Kasumi-1 (cell line): ENCODE measurements at places on chromosomes 3 and 15.
A peak's percentile ranks its signal among the peaks of the same experiment; 100 is the strongest.

- peak; percentile 34 for DNase-seq
Measured at GRCh38 chr15:62549345-62549970, 384.4 kb upstream of the C2CD4B start.

GRCh38 chr3:43013743-43014155 is 34.6 kb downstream of the GASK1A start:
- DNase-seq: no peak

DNA sequence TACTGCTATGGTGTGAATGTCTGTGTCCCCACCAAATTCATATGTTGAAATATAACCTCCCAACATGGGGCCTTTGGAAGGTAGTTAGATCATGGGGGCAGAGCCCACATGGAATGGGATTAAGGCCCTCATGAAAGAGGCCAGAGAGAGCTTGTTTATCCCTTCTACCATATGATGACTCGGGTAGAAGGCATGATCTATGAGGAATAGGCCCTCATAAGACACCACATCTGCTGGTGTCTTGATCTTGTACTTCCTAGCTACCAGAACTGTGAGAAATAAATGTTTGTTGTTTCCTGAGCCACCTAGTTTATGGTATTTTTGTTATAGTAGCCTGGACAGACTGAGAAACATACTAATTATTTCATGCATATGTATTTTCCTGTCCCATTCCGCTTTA is 51.9 kb downstream of the WWTR1 start:
- DNase-seq: no peak

DNA sequence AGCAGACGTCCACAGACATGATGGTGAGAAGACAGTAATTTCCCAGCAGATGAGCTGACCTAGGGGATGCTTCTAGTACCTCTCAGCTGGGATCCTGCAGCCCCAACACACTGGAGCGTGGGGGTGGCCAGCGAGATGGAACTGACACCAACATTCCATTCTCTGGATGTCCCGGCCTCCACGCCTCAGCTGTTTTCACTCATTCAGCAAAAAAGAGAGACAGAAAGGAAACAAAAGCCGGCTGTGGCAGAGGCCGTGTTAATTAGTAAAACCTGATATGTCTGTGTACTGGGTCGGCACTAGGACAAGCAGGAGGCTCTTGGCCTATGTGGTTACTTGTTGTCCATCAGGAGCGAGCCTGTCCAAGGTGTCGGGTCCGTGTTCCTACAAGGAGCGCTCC is 82.6 kb upstream of the MYZAP start:
- DNase-seq: no peak

DNA sequence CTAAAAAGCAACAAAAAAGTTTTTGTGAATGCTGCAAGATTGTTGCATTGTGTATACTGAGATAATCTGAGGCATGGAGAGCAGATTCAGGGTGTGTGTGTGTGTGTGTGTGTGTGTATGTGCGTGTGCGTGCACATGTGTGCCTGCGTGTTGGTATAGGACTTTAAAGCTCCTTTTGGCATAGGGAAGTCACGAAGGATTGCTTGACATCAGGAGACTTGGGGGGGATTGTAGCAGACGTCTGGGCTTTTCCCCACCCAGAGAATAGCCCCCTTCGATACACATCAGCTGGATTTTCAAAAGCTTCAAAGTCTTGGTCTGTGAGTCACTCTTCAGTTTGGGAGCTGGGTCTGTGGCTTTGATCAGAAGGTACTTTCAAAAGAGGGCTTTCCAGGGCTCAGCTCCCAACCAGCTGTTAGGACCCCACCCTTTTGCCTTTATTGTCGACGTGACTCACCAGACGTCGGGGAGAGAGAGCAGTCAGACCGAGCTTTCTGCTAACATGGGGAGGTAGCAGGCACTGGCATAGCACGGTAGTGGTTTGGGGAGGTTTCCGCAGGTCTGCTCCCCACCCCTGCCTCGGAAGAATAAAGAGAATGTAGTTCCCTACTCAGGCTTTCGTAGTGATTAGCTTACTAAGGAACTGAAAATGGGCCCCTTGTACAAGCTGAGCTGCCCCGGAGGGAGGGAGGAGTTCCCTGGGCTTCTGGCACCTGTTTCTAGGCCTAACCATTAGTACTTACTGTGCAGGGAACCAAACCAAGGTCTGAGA is 4.7 kb downstream of the BHLHE40 start:
- peak; percentile 91 for DNase-seq

GRCh38 chr3:122572940-122573412 is 4.5 kb upstream of the PARP15 start:
- DNase-seq: peak; percentile 86

- DNase-seq: peak; percentile 25
Measured at GRCh38 chr3:27025718-27026117, 343.5 kb downstream of the NEK10 start.

GRCh38 chr3:5240740-5241139 is 53.2 kb downstream of the EDEM1 start:
- DNase-seq: no peak

- no peak for DNase-seq
Measured at GRCh38 chr3:139774560-139775302, 97.0 kb upstream of the NMNAT3 start.

DNA sequence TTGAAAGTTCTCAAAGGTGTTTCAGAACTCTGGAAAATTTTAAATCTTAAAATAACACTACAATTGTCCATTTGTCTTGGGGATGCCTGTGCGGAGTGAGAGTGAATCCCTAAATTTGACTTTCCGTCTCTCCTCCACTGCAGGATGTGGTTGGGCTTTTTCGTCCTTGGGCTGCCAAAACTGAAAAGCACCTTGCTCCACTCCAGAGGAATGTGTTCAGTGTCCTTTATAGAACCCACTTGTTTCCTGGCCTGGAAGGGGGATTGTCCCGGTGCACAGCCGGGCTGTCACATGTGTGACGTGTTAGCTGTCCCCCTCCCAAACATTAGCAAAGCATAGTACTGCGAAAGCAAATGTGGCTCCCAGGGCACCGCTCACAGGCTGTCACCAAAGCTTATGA is 69.6 kb upstream of the ATP10A start:
- DNase-seq: no peak
